ENCODE measurements at places on chromosomes 2 and 18. TPM values are rescaled to one million over a fixed set of nuclear protein-coding genes. Genes with fewer than 3 reads are reported as not detected.

GRCh38 chr2:196159221-196159892 lies 12.0 kb downstream of the STK17B start:
- no peak for DNase-seq

- DNase-seq: no peak
Observed at GRCh38 chr2:24856791-24857211, 63.2 kb downstream of the ADCY3 start.

DNA sequence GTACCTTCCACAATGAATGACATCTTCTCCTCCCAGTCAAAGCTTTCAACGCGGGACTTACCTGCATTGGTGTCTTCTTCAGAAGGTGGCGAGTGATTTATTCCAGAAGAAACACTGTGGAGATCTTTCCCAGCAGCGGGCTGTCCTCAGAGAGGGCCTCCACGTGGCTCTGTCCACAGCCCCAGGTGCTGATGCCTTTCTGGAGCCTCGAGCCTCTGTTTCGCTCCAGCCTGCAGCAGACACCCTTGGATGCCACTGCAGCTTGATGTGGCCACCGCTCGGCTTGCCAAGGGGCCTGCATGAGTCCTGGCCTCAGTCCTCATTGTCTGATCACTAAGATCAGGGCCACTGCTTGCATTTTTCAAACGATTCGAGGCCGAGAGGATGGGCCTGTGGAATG lies 46.6 kb upstream of the GALR1 start:
- no peak for DNase-seq

GRCh38 chr2:937530-937929 lies 13.1 kb upstream of the SNTG2 start:
- no peak for DNase-seq

GRCh38 chr18:55633032-55633431 lies 45.0 kb upstream of the TCF4 start:
- no peak for DNase-seq

CHRNA1 gene
- 198 TPM for polyA plus RNA-seq

INHA gene
- 0.93 TPM for polyA plus RNA-seq

CCDC148 gene
- 0.67 TPM for polyA plus RNA-seq

RNF138 gene
- polyA plus RNA-seq: 31.0 TPM

SAG gene
- 0.11 TPM for polyA plus RNA-seq

- DNase-seq: no peak
Observed at GRCh38 chr2:118128826-118129225, 40.6 kb downstream of the INSIG2 start.

DNA sequence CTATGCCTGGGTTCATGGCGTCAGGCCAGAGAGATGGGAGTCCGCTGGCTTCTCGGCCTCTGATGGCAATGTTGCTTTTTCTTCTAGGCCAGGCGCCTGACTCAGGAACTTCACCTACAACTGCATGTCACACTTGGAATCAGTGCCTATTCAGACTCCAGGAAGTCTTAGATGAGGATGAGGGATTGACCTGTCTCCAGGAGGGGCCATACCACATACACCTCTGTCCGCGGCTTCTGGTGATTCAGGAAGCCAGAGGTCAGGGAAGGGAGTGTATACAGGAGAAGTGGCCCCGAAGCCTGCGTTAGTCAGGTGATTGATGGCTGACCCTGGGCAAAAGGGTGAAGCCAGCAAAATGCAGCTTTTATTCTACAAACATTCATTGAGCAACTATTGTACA lies 109.1 kb upstream of the RMDN2 start:
- DNase-seq: no peak

TFPI gene
- polyA plus RNA-seq: 78.0 TPM

DNA sequence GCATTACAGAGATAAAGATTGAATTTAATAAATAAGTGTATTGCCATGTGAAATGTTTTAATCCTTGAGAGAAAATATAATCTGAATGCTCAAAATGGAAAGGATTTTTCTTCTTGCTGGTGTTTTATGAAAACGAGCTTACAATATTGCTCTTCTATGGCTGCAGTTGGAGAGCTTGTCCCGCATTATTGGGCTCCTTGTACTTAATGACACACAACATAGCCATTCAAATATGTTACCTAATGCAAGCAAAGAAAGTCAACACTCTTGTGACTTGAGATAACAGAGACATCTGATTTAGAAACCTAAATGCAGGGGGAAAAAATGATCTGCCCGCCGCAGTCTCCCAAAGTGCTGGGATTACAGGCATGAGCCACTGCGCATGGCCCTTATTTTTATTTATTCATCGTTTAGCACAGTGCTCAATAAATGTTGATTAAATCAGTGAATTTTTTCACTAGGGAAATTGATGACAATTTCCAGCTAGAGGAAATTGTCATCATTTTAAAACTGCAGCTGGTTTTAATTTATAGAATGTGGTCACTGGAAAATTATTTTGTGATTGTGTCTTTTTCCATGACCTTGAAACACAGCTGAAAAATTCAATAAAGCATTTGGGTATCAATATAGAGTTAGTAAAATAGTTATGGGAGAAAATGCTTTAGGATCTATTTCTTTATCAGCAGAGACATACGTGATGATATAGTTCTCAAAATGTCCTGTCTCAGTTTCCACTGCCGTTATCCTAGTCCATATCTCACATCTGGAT lies 2.4 kb upstream of the PRKD3 start:
- DNase-seq: no peak

DNA sequence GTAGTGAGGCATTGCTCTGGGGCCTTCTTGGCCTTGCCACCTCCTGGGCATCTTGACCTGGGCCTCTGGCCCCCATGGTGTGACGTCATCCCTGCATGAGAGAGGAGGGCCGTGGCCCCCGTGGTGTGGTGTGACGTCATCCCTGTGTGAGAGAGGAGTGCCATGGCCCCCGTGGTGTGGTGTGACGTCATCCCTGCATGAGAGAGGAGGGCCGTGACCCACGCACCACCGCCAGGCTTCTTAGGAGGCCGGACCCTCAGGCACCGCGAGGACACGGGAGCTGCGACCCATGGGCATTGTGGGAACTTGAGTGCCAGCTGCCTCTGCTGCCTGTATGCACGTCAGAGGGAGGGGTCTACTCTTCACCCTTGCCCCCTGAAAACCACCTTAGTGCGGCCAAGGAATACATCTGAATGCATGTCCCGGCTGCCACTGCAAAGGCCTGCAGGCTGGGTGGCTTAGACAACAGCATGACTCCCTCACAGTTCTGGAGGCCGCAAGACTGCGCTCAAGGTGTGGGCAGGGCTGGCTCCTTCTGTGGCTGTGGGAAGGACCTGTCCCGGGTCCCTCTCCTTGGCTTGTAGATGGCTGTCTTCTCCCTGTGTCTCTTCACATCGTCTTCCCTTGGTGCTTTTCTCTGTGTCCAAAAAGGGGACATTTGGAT lies 20.8 kb upstream of the OTOS start:
- no peak for DNase-seq

DNA sequence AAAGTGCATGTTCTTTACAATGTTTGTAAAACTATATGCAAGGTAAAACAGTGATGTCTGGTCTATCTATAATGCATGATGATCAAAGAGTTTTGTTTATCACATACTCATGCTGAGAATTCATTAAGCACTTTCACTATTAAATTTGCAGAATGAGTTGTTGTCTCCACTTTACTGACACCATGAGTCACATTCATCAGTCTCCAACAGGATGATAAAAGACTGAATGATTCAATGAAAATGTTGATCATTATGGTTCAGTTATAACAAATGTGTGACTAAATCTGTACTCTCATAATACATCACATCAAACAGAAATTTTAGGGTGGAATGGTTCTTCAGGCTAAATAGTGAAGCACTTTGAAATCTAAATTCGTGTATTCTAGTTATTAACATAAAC lies 129.0 kb downstream of the ERBB4 start:
- DNase-seq: no peak

- DNase-seq: no peak
Observed at GRCh38 chr18:11526675-11527074, 82.7 kb upstream of the SLC35G4 start.

DNA sequence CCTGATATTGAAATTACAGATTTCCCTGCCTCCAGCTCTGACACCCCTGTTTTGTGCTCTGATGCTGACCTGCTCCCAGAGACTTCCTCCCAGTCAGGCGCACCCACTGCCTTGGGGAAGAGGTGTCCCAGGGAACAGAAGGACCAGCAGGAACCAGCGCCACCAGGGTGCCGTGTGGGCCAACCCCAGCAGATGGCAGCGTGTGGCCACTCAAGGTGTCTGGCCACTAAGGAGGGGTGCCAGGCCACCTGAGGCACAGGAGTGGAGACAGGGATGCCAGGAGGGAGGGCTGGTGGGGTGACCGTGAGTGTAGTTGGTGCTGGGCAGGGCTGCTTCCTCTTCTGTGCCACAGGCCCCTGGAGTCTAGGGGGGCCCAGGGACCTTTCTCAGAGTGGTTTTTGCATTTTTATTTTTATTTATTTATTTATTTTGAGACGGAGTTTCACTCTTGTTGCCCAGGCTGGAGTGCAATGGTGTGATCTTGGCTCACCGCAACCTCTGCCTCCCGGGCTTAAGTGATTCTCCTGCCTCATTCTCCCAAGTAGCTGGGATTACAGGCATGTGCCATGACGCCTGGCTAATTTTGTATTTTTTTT lies 56.0 kb downstream of the TEX44 start:
- no peak for DNase-seq

- no peak for DNase-seq
Observed at GRCh38 chr2:58158481-58158880, 82.6 kb downstream of the FANCL start.

GRCh38 chr2:145573608-145574007 lies 1053.7 kb upstream of the ZEB2 start:
- no peak for DNase-seq

DNA sequence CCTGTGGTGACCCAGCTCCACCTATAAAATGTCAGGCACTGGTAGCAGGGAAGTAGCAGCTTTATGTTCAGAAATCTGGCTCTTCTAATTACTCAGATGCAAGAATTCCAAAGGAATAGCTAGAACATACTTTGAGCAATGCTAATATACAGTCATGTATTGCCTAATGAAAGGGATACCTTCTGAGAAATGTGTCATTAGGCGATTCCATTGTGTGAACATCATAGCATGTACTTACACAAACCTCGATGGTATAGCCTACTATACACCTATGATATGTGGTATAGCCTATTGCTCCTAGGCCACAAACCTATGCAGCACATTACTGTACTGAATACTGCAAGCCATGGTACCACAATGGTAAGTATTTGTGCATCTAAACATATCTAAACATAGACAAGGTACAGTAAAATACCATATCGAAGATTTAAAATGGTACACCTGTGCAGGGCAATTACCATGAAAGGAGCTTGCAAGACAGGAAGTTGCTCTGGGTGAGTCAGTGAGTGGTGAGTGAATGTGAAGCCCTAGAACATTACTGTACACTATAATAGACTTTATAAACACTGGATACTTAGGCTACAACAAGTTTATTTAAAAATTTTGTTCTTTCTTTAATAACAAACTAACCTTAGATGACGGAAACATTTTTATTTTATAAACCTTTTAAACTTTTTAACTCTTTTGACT lies 50.3 kb upstream of the ETAA1 start:
- DNase-seq: no peak

DNA sequence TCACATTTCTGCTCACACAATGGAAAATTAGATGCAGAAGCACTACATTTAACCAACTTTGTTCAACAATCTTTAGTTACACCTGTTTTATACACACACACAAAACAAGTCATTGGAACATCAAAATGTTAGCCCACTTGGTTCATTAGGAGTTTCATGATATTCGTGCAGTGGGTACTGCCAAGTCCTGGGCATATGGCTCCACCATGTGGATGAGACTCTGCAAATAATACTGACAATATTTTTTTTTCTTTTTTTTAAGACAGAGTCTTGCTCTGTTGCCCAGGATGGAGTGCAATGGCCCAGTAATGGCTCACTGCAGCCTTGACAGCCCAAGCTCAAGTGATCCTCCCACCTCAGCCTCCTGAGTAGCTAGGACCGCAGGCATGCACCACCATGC lies 34.5 kb upstream of the GRB14 start:
- DNase-seq: no peak

- DNase-seq: no peak
Observed at GRCh38 chr2:56380861-56381260, 197.1 kb downstream of the CCDC85A start.

DNA sequence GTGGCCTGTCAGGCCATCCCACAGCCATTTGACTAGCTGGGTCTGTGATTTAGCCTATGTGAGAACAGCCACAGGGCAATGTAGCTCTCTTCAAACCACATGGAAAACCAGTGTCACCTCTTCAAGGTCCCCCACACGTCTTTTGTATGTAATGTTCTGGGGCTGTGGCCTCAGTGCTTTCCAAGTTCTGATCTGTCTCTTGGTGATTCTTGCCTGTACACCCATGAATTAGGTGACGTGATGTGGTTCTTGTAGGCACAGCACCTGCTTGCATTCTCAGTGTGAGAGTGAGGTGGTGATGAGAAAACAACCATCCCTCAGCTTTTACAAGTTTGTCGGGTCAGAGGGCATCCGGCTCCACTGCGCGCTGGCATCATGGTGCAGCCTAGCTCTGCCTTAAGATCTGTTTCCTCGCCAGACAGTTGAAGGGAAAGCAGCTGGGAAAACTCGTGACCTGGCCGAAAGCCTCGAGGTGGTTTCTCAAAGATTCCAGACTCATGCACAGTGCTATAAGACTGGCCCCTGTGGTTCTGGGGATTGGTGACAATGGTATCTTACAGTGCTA lies 125.8 kb downstream of the TANC1 start:
- DNase-seq: no peak

Data from muscle of arm (tissue), 14 donors.